ENCODE measurements at places on chromosomes 2 and 18.

DNA sequence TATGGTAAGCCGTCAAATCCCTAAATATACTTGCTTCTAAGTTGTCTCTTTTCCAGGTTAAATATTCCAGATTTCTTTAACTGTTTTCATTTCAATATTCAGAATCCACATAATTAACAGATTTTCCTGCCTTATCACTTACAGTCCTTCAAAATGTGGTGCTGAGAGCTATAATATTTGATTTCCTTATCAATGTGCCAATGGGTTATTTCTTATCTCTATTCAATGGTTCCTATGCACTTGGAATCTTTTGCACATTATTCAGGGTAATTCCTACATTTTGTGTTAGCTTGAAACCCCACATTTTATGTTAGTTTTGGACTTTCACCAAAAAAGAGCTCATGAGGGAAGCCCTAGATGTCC, 173.5 kb downstream of the ZFP36L2 start:
- peaks cover 15% of the 10 kb centered on the region for H3K27me3 ChIP-seq
- no peak for DNase-seq
- H3K4me3 ChIP-seq: no peak overlapping the region
- no peak overlapping the region for H3K27ac ChIP-seq
- H3K4me1 ChIP-seq: peaks cover 4% of the 10 kb centered on the region

DNA sequence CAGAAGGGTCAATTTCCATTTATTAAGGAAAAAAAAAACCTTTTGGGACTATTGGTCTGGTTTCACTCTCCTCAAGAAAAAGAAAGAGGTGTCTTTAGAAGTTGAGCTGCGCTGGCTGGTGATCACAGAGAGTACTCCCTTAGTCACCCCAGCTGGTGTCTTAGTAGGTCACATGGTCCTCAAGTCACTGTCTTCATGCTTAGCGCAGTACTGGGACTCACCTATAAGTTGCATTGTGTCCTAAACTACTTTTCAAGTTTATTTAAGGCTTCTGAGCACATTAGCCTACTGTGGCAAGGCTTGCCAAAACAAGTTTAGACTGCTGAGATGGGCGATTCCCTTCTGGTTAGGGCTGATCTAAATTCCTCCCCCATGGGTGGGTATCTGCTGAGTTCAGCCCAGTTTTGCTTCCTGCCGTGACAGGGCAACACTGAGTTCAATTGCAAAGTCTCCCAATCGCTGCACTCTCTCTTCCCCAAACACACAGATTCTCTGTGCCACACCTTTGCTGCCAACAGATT, 824.9 kb upstream of the CRIM1 start:
- no peaks in the 10 kb centered on the region for H3K27me3 ChIP-seq
- no peak for DNase-seq
- no peaks in the 10 kb centered on the region for H3K4me1 ChIP-seq
- H3K36me3 ChIP-seq: no peaks in the 10 kb centered on the region
- H3K4me3 ChIP-seq: no peak overlapping the region

DNA sequence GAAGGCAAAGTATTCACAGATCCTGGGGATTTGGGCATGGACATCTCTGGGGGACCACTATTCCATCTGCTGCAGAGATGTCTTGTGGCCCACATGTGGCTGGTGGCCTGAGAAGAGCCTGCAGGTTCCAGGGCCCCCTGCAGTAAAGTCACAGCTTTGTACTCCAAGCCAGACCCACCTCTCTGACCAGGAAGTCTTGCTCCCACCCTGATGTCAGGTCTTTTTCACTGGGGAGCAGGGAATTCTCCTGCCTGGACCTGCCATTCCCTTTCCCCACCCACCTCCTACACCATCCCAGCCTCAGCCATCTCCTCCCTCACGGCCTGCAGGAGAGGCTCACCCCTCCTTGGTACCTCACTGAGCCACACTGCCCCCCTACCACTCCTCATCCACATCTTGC, 211.8 kb downstream of the SMAD2 start:
- no peaks in the 10 kb centered on the region for H3K27me3 ChIP-seq
- no peaks in the 10 kb centered on the region for H3K4me1 ChIP-seq
- H3K27ac ChIP-seq: no peak overlapping the region
- no peak overlapping the region for H3K4me3 ChIP-seq

DNA sequence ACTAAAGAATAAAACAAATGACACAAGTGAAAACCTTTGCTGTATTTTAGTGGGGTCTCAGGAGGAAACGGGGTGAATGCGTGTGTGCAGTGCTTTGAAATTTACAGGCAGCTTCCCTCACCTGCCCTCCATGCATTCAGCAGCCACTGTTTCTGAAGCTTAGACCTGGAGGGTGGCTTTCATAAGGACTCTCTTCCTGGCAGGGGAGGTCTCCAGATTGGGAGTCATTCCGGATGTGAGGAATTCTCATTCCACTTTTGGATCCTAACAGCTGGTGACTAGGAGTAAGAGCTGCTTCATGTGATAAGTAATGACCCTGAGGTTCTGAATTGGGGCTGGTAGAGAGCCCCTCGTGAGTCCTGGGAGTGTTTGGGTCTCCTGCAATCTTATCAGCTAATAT, 192.5 kb downstream of the SH3BP4 start:
- H3K27me3 ChIP-seq: peaks cover 3% of the 10 kb centered on the region
- H3K4me1 ChIP-seq: no peaks in the 10 kb centered on the region
- H3K4me3 ChIP-seq: no peak overlapping the region
- H3K27ac ChIP-seq: no peak overlapping the region
- DNase-seq: no peak

DNA sequence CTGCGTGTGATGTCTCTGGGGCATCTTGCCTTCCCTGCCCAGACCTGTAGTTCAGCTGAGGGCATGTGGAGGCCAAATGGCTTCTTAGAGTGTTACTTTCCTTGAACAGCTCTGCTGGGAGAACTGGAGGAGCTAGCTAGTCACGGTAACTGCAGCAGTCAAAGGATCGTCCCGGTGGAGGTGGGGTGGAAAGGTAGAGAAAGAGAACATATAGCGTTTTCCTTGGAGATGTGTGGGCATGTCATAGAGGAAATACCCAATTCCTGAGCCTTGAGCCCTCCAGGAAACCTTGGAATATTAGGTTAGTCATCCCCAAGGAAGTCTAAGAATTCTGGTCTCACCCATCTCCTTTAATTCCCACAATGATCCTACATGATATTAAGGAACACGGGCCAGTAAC, 33.5 kb upstream of the IL37 start:
- DNase-seq: no peak
- no peaks in the 10 kb centered on the region for H3K36me3 ChIP-seq
- H3K27me3 ChIP-seq: no peaks in the 10 kb centered on the region
- peaks cover 6% of the 10 kb centered on the region for H3K4me1 ChIP-seq
- no peak overlapping the region for H3K4me3 ChIP-seq

DNA sequence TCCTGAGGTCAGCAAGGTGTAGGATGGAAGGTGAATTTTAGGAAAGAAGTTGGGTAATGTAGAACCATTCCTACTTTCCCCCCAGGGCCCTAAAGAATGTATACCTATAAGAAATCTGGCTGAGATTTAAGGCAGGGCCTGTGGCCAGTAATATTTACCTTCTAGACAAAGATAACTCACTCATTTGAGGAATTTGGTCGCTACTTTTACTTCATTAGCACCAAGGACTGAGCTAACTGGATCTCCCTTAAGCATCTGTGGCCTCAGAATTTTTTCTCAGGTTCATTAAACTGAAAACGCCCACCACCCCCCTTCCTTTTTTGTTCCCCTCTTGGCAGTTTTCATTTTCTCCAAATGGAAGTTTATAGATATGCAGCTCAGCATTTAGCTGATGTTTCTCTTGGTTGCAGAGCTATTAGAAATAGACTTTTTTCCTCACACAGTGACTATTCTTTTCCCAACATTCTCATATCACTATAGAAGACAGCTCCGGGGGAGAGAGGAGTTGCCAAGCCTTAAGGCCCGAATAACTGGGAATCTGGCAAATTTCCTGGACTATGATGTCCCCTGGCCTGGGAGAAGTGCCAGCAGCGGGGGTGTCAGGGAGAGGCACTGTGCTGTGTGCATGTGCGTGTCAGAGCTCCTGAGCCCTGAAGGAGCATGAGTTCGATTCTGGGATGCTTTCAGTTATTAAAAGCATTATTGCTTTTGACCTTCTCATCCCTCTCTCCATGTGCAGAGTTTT, 310.9 kb downstream of the PRKCE start:
- no peaks in the 10 kb centered on the region for H3K36me3 ChIP-seq
- no peak overlapping the region for H3K4me3 ChIP-seq
- peaks cover 9% of the 10 kb centered on the region for H3K4me1 ChIP-seq
- no peak for DNase-seq

DNA sequence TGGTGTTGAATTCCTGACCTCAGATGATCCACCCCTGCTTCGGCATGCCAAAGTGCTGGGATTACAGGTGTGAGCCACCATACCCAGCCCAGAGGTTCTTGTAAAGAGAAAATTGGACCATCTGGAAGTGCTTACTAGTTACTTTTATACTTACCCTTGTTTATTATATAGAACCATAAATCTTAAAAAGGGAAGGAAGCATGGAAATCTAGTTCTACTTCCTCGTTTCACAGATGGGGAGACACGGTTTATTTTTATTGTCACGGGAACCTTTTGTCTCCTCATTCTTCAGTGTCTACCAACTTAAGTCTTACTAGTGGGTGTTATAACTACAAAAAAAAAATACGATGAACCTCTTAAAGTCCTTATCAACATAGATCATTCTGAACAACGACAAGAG, 45.8 kb upstream of the PDK1 start:
- H3K27me3 ChIP-seq: no peaks in the 10 kb centered on the region
- H3K36me3 ChIP-seq: peaks cover 5% of the 10 kb centered on the region
- no peak overlapping the region for H3K27ac ChIP-seq
- H3K4me3 ChIP-seq: no peak overlapping the region
- DNase-seq: no peak
- peaks cover 5% of the 10 kb centered on the region for H3K4me1 ChIP-seq
